SJCRH30 (cell line): ENCODE measurements at places on chromosomes 1 and 21. TPM values are rescaled to one million over a fixed set of nuclear protein-coding genes. Genes with fewer than 3 reads are reported as not detected.

ILDR2 gene
- 0.69 and 0.91 TPM in 2 replicates for total RNA-seq

LCE2A gene
- total RNA-seq, result not detected in 2 replicates

GCSAML gene
- total RNA-seq, result not detected in 2 replicates

DNA sequence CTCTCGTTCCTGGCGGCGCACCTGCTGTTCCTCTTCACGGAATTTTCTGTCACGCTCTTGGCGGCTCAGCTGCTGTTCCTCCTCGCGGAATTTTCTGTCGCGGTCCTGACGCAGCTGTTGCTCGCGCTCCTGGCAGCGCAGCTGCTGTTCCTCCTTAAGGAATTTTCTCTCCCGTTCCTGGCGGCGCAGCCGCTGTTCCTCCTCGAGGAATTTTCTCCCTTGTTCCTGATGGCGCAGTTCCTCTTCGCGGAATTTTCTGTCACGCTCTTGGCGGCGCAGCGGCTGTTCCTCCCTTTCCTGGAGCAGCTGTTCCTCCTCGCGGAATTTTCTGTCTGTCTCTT, 6.4 kb downstream of the TCHH start:
- DNase-seq, result no peak
- no peak overlapping the region for H3K27ac ChIP-seq
- no peaks in the 10 kb centered on the region for H3K4me1 ChIP-seq

- H3K4me1 ChIP-seq, result peaks cover 15% of the 10 kb centered on the region
- no peaks in the 10 kb centered on the region for H3K36me3 ChIP-seq
- H3K4me3 ChIP-seq, result no peak overlapping the region
- DNase-seq, result no peak
- H3K27me3 ChIP-seq, result no peaks in the 10 kb centered on the region
- no peak overlapping the region for H3K27ac ChIP-seq
These were observed 31.7 kb upstream of the RALGPS2 start for GRCh38 chr1:178693366-178693765.

DNA sequence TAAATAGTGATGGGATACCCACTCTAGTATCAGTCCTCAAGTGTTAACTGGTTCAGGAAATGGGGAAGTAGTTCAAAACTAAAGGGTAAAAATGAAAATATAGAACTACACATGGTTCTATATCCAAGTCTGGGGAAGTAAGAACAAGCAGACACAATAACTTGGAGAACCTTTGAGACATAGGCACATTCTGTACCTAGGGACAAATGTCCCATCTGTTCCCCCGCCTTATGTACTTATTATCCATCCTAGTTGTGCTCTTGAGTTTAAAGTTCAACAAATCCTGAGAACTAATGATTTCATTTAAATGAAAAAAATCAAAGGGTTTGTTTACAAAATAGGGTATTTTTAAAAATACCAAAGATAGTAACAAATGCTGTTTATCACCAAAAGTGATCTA, 32.5 kb downstream of the WNT2B start:
- H3K27me3 ChIP-seq, result no peaks in the 10 kb centered on the region
- peaks cover 32% of the 10 kb centered on the region for H3K4me1 ChIP-seq
- DNase-seq, result no peak
- H3K36me3 ChIP-seq, result peaks cover 7% of the 10 kb centered on the region; the same call in 1 of the 2 replicates
- no peak overlapping the region for H3K4me3 ChIP-seq
